ENCODE measurements at places on chromosomes 16 and 17.

- H3K4me3 ChIP-seq, result no peak overlapping the region
- H3K36me3 ChIP-seq, result peaks cover 4% of the 10 kb centered on the region
- no peaks in the 10 kb centered on the region for H3K27me3 ChIP-seq
- DNase-seq, result no peak
- no peaks in the 10 kb centered on the region for H3K4me1 ChIP-seq
- H3K27ac ChIP-seq, result no peak overlapping the region
These were observed 75.2 kb downstream of the KATNIP start for GRCh38 chr16:27625050-27625697.

DNA sequence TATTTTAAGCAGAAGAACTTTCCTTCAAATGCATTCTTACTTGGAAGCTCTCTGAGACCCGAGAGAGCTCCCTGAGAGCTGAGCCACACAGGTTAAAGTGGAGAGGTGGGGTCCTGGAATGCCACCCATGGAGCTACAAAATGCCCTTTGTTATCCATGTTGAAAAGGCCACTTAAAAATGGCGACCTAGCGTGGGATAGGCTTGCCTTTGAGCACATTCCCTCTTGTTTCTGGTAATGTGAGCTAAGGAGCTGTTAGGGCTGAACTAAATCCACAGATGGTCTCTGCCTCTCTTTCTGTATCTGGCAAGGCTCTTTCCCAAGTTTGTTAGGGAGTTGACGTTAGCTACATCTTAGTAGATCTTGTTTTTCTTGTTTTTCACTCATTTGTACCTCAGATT, 171.6 kb downstream of the SNX29 start:
- DNase-seq, result no peak
- H3K4me3 ChIP-seq, result no peak overlapping the region
- no peaks in the 10 kb centered on the region for H3K4me1 ChIP-seq
- no peaks in the 10 kb centered on the region for H3K27me3 ChIP-seq
- no peaks in the 10 kb centered on the region for H3K36me3 ChIP-seq

DNA sequence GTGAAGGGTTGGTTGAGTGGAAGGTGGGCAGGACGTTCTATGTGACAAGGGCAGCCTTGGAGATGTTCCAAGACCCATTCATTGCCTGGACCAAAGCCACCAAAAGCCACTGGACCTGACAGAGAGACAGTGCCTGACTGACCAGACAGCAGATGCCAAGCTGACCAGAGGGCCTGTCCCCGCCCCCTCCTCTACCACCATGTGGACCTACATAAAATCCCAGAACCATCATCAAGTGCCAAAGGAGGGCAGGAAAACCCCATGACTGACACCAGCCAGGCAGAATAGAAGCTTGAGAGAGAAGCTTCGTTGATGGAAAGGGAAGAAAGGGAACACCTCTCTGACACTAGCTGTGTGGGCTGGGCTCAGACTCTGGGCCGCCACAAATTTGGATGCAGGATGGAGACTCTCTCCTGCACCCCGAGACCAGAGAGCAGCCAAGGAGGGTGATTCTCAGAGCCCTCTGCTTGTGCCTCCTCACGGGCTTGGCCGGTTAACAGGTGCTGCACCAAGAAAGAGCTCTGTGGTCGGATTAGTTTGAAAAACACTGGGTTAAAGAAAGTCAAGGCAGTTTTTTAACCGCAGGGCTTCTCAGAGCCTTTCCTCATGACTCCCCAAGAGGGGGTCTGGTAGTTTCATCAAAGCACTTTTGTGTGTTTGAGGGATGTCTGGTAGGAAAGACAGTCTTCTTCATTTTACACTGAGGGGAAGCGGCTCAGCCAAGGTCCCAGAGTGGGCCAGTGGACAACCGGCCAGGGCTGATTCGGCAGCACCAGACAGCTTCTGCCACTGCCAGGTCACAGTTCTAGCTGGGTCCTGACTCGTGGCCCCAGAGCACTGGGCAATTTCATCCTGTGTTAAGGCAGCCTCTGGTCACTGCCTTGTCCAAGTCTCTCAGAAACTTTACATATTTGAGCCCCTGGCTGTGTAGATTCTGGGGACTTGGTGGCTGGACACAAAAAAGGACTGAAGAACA, 1.7 kb downstream of the TNFRSF13B start:
- no peak overlapping the region for H3K27ac ChIP-seq
- no peaks in the 10 kb centered on the region for H3K4me1 ChIP-seq
- no peak overlapping the region for H3K4me3 ChIP-seq
- no peaks in the 10 kb centered on the region for H3K27me3 ChIP-seq
- no peak for DNase-seq

- no peaks in the 10 kb centered on the region for H3K36me3 ChIP-seq
- H3K4me1 ChIP-seq, result peaks cover 28% of the 10 kb centered on the region
- peak overlapping the region; percentile 92 for H3K27ac ChIP-seq
- H3K27me3 ChIP-seq, result no peaks in the 10 kb centered on the region
These were observed 17.3 kb upstream of the EEF2K start for GRCh38 chr16:22188595-22189442.

DNA sequence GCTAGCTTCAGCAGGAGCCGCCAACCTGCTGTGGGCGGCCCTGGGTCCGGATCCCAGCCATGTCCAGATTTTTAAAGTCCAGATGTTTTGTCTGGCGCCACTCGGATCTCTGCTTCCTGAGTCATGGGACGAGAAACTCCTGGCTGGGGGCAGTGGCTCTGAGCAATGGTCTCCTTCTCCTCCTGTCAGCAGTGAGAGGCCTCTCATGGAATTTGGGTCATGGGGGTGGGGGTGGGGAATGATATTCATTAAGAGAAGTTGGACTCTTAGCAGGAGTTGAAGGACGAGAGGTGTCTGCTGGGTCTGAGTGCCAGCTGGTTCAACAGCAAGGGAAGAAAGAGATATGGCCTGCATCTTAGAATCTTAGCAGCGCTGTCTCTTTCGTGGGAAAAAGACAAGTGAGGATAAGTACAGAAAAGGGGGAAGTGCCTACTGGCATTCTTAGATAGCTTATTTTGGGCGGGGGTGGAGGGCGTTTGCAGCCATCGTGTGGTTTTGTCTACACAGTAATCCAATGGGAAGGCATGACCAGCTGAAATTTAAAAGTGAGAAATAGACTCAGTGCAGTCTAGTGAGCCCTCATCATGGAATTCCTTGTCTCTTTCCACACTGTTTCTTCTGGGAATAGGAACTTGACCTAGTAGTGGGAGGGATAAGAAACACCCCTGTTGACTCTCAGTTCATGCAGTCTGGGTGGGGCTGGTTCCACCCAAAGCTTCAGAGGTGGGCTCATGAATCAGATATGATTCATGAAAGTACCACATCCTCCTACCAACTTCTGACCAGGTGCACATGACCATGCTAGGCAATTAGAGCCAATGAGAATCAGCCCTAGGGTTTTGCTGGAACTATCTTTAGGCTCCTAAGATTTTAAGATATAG, 80.5 kb downstream of the MYH13 start:
- H3K36me3 ChIP-seq, result no peaks in the 10 kb centered on the region
- no peak overlapping the region for H3K4me3 ChIP-seq
- H3K4me1 ChIP-seq, result peaks cover 3% of the 10 kb centered on the region
- H3K27ac ChIP-seq, result no peak overlapping the region

DNA sequence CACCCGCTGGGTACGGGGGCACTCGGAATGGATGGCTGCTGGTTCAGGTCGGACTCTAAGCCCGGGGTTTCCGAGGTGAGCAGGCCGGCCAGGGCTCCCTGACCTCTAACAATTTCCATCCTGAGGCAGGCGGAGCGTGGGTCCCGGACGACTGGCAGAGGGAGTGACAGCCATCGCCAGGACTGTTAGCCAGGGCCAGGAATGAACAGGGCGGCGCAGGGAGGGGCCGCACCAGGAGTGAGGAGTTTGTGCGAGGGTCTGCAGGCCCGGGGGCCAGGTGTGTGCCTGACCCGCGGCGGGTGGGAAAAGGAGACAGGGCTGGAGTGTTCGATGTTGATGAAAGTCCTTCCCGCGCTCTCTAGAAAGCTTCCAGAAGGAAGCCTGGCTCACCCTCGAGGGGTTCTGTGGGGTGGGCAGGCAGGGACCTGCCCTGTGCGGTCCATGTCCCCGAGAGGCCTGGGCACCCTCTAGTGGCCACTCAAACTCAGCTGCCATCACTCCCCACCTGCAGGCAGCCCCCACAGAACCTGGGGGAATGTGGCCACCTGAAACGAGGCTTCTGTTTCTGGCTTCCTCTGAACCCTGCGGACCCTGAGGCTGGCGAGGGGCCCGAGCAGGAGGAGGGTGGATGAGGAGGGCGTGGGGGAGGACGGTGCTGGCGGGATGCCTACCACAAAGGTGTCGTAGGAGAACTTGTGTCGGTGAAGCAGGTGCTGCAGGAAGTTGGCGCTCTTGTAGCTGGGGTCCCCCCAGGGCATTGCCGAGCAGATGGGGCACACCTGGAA, 8.2 kb downstream of the RNF166 start:
- H3K36me3 ChIP-seq, result peaks cover 36% of the 10 kb centered on the region
- no peaks in the 10 kb centered on the region for H3K27me3 ChIP-seq
- H3K4me3 ChIP-seq, result no peak overlapping the region
- H3K4me1 ChIP-seq, result peaks cover 33% of the 10 kb centered on the region
- no peak overlapping the region for H3K27ac ChIP-seq

DNA sequence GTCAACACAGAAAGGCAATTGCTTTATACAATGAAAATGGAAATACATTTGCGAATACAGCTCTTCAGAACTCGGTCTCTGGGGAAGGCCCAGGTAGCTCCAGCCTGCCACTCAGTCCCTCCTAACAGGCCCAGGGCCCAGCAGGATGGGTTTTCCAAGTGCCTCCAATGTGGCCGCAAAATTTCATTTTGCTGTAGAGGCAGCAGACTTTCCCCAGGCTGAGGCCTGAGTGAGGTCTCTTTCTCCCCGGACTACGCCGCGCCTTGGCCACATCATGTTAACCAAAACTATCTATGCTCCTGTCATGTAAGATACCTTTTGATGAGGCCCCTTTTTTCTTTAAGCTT, 606.0 kb upstream of the SALL1 start:
- no peaks in the 10 kb centered on the region for H3K36me3 ChIP-seq
- H3K27me3 ChIP-seq, result no peaks in the 10 kb centered on the region
- H3K27ac ChIP-seq, result no peak overlapping the region
- no peak for DNase-seq
- no peak overlapping the region for H3K4me3 ChIP-seq

GRCh38 chr16:84332975-84333684, 35.2 kb upstream of the ATP2C2 start:
- no peaks in the 10 kb centered on the region for H3K36me3 ChIP-seq
- no peaks in the 10 kb centered on the region for H3K27me3 ChIP-seq
- H3K27ac ChIP-seq, result no peak overlapping the region
- H3K4me1 ChIP-seq, result no peaks in the 10 kb centered on the region

DNA sequence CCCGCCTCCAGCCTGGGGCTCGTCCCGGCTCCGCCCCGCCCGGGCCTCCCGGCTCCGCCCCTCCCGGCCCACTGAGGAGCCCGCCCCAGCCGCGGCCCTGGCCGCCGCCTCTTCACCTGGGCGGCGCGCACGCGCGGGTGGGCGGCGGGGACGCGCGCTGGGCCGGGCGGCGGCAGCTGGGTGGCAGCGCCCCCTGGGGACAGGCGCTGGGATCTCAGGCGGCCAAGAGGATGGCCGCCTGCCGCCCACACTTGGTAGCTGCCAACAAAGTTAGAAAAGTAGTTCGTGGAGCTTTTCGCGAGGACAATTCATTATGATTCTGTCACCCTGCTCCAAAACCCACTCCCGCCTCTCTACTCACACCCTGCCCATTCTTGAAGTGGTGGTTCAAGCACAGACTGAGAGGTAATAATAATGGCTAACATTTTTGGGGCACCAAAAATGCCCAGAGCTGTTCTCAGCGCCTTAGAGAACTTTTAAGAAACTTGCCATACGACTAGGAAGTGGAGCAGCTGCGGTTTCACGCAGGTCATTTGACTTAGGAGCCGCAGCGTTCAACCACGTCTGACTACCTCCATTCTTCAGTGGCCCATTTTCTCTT, 340 bp upstream of the MYO1D start:
- H3K27ac ChIP-seq, result peak overlapping the region; percentile 84
- peak overlapping the region; percentile 79 for H3K4me3 ChIP-seq
- DNase-seq, result peak; percentile 97
- no peaks in the 10 kb centered on the region for H3K27me3 ChIP-seq
- H3K36me3 ChIP-seq, result no peaks in the 10 kb centered on the region

DNA sequence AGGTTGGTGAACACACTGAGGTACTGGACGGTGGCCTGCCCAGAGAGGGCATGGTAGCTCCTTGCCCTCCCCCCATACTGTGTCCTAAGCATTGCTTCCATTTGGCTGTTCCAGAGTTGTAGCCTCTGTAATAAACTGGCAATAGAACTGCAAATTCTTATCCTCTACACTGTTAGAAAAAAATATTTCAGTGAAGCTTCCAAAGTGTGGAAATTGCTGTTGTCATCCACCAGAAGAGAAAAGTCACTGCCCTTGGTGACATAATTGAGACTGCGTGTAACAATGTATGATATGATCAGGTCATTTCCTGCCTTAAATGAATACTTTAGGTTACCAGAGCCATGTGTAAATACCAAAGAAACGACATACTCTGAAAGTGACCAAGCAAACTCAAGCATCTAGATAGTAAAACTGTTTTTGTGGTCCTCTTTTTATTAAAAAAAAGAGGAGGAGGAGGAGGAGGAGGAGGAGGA, 65.9 kb downstream of the CEP95 start:
- H3K4me3 ChIP-seq, result no peak overlapping the region
- H3K4me1 ChIP-seq, result peaks cover 5% of the 10 kb centered on the region
- H3K27ac ChIP-seq, result no peak overlapping the region
- H3K36me3 ChIP-seq, result peaks cover 58% of the 10 kb centered on the region

- peaks cover 5% of the 10 kb centered on the region for H3K4me1 ChIP-seq
- H3K4me3 ChIP-seq, result no peak overlapping the region
- H3K36me3 ChIP-seq, result no peaks in the 10 kb centered on the region
- H3K27me3 ChIP-seq, result no peaks in the 10 kb centered on the region
- DNase-seq, result no peak
- H3K27ac ChIP-seq, result no peak overlapping the region
These were observed 14.4 kb downstream of the SYCE1L start for GRCh38 chr16:77213542-77214106.

GRCh38 chr16:47132308-47132707, 11.4 kb downstream of the NETO2 start:
- no peaks in the 10 kb centered on the region for H3K36me3 ChIP-seq
- H3K4me1 ChIP-seq, result no peaks in the 10 kb centered on the region
- H3K4me3 ChIP-seq, result no peak overlapping the region
- no peak overlapping the region for H3K27ac ChIP-seq

- H3K27ac ChIP-seq, result no peak overlapping the region
- H3K4me3 ChIP-seq, result no peak overlapping the region
- peak; percentile 48 for DNase-seq
- peaks cover 37% of the 10 kb centered on the region for H3K36me3 ChIP-seq
These were observed 38.0 kb upstream of the CDH15 start for GRCh38 chr16:89133457-89134127.

GRCh38 chr17:13825526-13826040, 223.9 kb upstream of the HS3ST3A1 start:
- H3K27me3 ChIP-seq, result no peaks in the 10 kb centered on the region
- H3K4me1 ChIP-seq, result no peaks in the 10 kb centered on the region
- H3K36me3 ChIP-seq, result no peaks in the 10 kb centered on the region
- no peak for DNase-seq
- no peak overlapping the region for H3K27ac ChIP-seq

DNA sequence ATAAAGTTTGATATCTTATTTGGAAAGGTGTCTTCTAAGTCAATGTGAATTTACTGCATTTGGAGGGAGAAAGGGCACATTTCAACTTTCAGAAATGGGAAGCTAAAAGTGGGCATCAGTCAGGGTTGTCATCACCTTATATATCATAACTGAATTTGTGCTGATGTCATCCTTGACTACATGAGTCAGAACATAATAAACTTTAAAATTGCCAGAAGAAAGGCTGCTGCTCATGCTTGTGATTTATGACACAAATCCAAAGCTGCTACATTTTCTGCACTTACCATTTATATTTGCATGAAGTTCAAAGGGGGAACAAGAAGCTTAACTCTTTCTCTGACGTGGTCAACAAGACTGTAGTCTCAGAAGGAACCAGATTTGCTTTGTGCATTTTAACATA, 196.6 kb downstream of the UTP18 start:
- no peak for DNase-seq
- no peak overlapping the region for H3K4me3 ChIP-seq
- H3K4me1 ChIP-seq, result no peaks in the 10 kb centered on the region
- no peaks in the 10 kb centered on the region for H3K36me3 ChIP-seq
